ENCODE measurements at places on chromosomes 6 and 20. TPM values are rescaled to one million over a fixed set of nuclear protein-coding genes. Genes with fewer than 3 reads are reported as not detected.

SLC22A2 gene
- total RNA-seq: not detected

ASF1A gene
- 9.9 TPM for total RNA-seq

ABHD16B gene
- total RNA-seq: not detected

EYA4 gene
- total RNA-seq: 2.0 TPM

C6orf15 gene
- total RNA-seq: not detected

ANKEF1 gene
- 4.9 TPM for total RNA-seq

PRDM1 gene
- 7.4 TPM for total RNA-seq

POPDC3 gene
- total RNA-seq: not detected

VGLL2 gene
- total RNA-seq: not detected

TCFL5 gene
- 12.3 TPM for total RNA-seq

GRIK2 gene
- 0.58 TPM for total RNA-seq

C20orf141 gene
- total RNA-seq: 0.69 TPM

GRCh38 chr6:138310821-138311220 is 66.9 kb upstream of the SMIM28 start:
- no peaks in the 10 kb centered on the region for H3K27me3 ChIP-seq
- no peak overlapping the region for H3K4me3 ChIP-seq
- H3K27ac ChIP-seq: no peak overlapping the region
- H3K4me1 ChIP-seq: no peaks in the 10 kb centered on the region
- no peak for DNase-seq
- H3K36me3 ChIP-seq: no peaks in the 10 kb centered on the region

DNA sequence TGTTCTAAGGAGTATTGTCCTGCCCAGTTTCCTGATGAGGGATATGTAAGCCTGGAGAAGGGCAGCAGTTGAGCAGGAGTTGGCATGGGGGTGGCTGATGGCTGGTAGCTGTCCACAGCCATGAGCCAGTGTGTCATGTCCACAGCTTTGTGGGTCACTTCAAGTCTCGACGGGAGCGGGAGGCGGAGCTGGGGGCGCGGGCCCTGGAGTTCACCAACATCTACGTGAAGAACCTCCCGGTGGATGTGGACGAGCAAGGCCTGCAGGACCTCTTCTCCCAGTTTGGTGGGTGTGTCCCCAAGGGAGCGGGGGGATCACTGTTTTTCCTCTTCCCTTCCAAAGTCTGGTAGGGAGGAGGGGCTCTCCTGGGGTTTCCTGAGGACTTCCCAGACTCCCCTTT is 8.9 kb downstream of the PABPC1L start:
- no peaks in the 10 kb centered on the region for H3K36me3 ChIP-seq
- no peaks in the 10 kb centered on the region for H3K27me3 ChIP-seq
- H3K4me3 ChIP-seq: no peak overlapping the region
- DNase-seq: no peak
- no peak overlapping the region for H3K27ac ChIP-seq

GRCh38 chr6:68427630-68428029 is 207.5 kb upstream of the ADGRB3 start:
- no peaks in the 10 kb centered on the region for H3K27me3 ChIP-seq
- H3K4me3 ChIP-seq: no peak overlapping the region
- no peak overlapping the region for H3K27ac ChIP-seq
- H3K36me3 ChIP-seq: no peaks in the 10 kb centered on the region
- no peaks in the 10 kb centered on the region for H3K4me1 ChIP-seq

- no peak overlapping the region for H3K4me3 ChIP-seq
- no peak overlapping the region for H3K27ac ChIP-seq
- DNase-seq: no peak
- H3K4me1 ChIP-seq: peaks cover 4% of the 10 kb centered on the region
Observed at GRCh38 chr6:56806368-56806767, 148.5 kb upstream of the BEND6 start.

- no peak overlapping the region for H3K4me3 ChIP-seq
- no peaks in the 10 kb centered on the region for H3K36me3 ChIP-seq
- no peak for DNase-seq
- H3K4me1 ChIP-seq: no peaks in the 10 kb centered on the region
Observed at GRCh38 chr20:20561841-20562240, 150.6 kb downstream of the RALGAPA2 start.

DNA sequence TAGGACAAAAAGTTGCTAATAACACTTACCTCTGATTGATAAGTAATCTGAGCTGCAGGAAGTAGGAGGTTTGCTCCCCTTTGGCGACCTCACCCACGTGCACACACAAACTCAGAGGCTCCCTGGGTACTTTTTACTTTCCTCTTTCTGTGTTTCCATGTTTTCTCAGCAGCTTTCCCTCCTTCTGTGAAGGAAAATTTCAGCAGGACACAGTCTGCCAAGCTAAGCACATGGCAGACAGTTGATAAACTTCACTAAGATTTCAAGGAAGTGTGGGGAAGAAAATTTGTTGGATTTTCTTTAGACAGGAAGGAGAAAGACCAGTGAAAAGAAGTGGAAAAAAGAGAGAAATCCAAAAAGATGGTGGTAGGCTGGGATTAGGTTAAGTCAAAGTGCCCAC is 215.5 kb upstream of the ARG1 start:
- no peak overlapping the region for H3K27ac ChIP-seq
- H3K4me3 ChIP-seq: no peak overlapping the region
- H3K4me1 ChIP-seq: no peaks in the 10 kb centered on the region
- H3K36me3 ChIP-seq: no peaks in the 10 kb centered on the region

GRCh38 chr6:111759331-111759835 is 113.9 kb downstream of the FYN start:
- H3K4me3 ChIP-seq: no peak overlapping the region
- DNase-seq: no peak
- H3K27ac ChIP-seq: no peak overlapping the region
- peaks cover 5% of the 10 kb centered on the region for H3K4me1 ChIP-seq
- no peaks in the 10 kb centered on the region for H3K36me3 ChIP-seq
- H3K27me3 ChIP-seq: no peaks in the 10 kb centered on the region

- H3K27ac ChIP-seq: no peak overlapping the region
- H3K4me1 ChIP-seq: no peaks in the 10 kb centered on the region
- no peaks in the 10 kb centered on the region for H3K36me3 ChIP-seq
- H3K27me3 ChIP-seq: no peaks in the 10 kb centered on the region
- DNase-seq: no peak
Observed at GRCh38 chr6:166588691-166589336, 2.3 kb upstream of the RAMACL start.

DNA sequence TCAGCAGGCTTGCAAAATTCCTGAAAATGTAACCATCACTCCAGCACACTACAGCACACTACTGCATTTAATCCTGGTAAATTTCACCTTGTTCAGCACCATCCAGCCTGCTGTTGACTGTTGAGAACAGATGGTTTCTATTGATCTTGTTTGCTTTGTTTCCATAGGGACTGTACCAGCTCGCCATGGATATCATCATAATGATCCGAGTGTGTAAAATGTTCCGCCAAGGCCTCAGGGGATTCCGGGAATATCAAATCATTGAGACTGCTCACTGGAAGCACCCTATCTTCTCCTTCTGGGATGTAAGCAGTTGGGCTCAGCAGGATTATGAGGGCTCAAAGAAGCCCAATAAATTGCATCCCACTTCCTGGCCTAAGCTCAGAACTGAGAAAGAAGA is 4.1 kb downstream of the CNBD2 start:
- no peak for DNase-seq
- no peak overlapping the region for H3K4me3 ChIP-seq
- H3K36me3 ChIP-seq: no peaks in the 10 kb centered on the region
- H3K4me1 ChIP-seq: no peaks in the 10 kb centered on the region
- no peaks in the 10 kb centered on the region for H3K27me3 ChIP-seq

DNA sequence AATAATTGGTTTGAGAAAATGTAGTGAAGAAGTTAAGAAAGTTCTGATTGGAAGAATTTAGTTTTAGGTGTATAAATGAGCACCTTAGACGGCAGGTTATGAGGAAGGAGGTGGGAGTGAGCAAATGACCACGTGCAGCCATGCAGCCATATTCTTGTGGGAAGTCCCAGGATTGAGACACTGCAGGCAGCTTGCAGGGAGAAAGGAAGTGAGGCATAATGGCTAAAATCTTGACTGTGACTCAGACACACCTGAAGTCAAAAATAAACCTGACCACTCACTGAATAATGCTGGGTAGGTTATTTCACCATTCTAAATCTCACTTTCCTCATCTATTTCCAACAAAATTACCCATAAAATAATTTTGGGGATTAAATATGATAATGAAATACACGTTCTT is 16.6 kb downstream of the DSE start:
- H3K27me3 ChIP-seq: no peaks in the 10 kb centered on the region
- H3K27ac ChIP-seq: no peak overlapping the region
- H3K36me3 ChIP-seq: no peaks in the 10 kb centered on the region
- no peak for DNase-seq

DNA sequence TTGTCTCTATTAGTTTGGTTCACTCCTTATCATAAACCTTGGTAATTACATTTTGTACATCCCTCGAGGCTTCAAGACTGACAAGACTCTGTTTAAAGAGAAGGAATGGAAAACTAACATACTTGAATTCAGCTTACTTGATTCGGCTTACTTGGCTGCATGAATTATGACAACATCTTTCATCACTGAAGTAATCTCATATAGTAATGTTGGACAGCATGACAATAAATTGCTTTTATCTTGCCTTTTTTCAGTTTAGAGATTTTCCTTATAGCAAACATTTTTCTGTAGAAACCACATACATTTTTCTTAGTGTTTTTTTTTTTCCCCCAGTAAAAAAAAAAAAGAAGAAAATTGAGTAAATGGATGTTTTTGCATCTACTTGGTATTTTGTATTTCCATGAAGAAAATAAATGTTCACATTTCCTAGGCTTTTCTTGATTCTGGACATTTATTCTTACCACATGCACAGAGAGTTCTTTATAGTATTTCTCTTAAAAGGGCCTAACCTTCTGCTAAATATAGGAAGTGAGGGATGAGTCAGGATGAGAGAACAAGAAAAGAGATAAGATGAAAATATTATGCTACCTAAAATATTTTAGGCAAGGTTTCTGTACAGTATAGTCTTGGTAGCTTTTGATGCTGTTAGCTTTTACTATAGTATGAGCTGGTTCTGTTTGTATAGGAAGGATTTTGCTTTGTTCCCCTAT is 101.0 kb upstream of the HDGFL1 start:
- no peaks in the 10 kb centered on the region for H3K36me3 ChIP-seq
- H3K4me1 ChIP-seq: peaks cover 5% of the 10 kb centered on the region
- DNase-seq: no peak
- no peaks in the 10 kb centered on the region for H3K27me3 ChIP-seq
- H3K4me3 ChIP-seq: no peak overlapping the region

DNA sequence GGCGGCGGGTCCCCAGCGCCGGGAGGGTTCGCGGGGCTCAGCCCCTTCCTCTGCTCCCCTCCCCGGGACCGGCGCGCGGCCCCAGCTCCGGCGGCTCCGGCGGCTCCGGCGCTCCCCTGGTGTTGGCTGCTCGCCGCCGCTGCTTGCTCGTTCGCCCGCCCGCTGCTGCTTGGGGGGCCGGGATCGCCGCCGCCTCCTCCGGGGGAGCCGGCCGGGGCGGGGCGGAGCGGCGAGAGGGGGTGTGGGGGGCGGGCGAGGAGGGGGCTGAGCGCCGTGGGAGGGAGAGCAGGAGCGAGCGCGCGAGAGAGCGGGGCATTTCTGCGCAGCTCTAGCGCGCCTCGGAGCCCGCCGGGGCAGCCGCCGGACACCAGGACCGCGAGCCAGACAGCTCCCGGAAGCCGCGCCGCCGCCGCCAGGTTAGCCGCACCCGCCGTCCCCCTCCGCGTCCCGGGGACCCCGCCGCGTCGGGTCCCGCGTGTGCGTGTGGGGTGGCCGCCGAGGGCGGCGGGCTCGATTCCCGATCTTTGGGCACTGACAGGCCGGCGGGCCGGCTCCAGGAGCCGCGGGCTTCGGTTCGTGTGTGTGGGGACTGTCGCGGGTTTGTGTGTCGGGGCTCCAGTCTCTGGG is 62.0 kb upstream of the EPB41L1 start:
- H3K27me3 ChIP-seq: no peaks in the 10 kb centered on the region
- peaks cover 5% of the 10 kb centered on the region for H3K4me1 ChIP-seq
- DNase-seq: peak; percentile 50
- H3K4me3 ChIP-seq: peak overlapping the region; percentile 56
- no peaks in the 10 kb centered on the region for H3K36me3 ChIP-seq

DNA sequence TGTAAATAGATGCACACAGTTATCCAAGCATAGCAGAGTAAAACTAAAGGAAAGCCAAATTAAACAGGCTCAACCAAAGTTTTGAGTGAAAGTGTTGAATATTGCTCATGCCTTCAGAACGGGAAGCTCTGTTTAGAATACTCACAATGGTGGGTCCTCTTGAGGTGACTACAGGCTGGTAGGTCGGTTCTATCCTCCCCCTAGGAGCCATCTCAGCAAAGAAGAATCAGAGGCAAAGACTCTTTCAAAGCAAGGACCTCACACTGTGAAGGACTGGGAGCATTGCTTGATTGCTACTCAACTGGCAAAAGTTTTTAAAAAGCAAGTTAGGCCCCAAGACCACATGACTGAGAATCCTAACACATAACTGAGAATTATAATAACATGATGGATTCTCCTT is 88.4 kb upstream of the JAG1 start:
- H3K27me3 ChIP-seq: no peaks in the 10 kb centered on the region
- no peak for DNase-seq
- H3K27ac ChIP-seq: no peak overlapping the region
- no peaks in the 10 kb centered on the region for H3K4me1 ChIP-seq
- H3K36me3 ChIP-seq: no peaks in the 10 kb centered on the region

- DNase-seq: no peak
- H3K4me3 ChIP-seq: no peak overlapping the region
- H3K36me3 ChIP-seq: no peaks in the 10 kb centered on the region
Observed at GRCh38 chr6:654136-654535, 2.8 kb downstream of the HUS1B start.

DNA sequence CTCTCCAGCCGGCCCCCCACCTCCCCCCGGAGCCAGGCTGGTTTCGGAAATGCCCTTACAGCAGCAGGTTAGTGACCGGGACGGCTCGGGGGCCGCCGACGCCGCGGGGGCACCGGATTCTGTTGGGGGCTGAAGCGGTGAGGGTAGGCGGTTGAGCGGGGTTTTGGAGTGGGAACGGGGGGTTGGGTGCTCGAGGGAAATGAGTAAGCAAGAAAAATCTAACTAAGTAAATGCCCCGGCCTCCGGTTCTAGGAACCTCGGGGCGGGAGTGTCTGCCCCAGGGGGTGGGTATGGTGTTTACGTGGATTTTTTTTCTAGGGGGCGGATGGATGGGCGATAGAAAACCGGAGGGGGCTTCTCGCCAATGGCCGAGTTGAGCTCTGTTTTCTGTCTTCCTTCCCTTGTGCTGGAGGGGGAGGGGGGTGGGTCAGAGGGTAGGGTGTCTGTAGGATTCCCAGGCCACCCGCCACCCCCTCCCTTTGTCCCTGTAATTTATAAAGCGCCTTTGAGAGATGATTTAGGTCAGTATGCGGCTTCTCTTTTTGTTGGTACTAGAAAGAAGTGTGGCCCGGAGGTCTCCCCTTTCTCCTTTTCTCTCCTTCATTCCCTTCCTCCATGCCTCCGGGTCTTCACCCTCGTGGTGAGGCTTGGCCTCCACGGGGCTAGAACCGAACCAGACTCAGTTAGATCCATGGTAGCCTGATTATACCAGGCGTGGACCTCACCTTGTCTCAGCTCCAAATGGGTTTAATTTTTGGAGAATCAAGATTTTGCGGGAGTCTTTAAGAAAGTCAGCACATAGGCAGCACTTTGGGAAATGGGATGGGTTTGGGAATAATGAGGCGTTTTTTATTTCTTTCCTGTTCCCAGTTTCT is 2.3 kb downstream of the E2F3 start:
- peak overlapping the region; percentile 51 for H3K4me3 ChIP-seq
- no peak for DNase-seq
- no peaks in the 10 kb centered on the region for H3K4me1 ChIP-seq
- H3K27me3 ChIP-seq: no peaks in the 10 kb centered on the region
- H3K36me3 ChIP-seq: no peaks in the 10 kb centered on the region
- H3K27ac ChIP-seq: no peak overlapping the region

- no peak for DNase-seq
- no peaks in the 10 kb centered on the region for H3K27me3 ChIP-seq
- H3K27ac ChIP-seq: no peak overlapping the region
- no peaks in the 10 kb centered on the region for H3K4me1 ChIP-seq
- H3K4me3 ChIP-seq: no peak overlapping the region
- H3K36me3 ChIP-seq: no peaks in the 10 kb centered on the region
Observed at GRCh38 chr20:57224641-57225138, 41.8 kb downstream of the BMP7 start.
